ENCODE measurements at places on chromosomes 3 and 15.
A peak's percentile ranks its signal among the peaks of the same experiment; 100 is the strongest.

DNA sequence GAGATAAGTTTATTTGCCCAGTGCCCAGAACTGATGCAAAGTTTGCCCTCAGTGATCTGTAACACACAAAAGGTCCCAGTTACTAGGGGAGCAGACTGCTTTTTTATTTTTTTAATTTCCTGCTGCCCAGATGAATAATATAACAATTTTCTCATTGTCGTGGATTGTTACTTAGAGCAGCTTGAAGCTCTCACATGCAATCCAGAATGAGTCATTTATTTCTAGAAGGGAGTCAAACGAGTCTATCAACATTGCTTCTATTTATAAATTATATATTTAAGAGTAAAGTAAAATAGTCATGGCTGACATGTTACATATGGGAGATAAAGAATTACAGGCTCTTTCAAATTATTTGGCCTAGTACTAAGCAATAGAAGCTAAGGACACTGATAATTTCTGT lies 41.3 kb downstream of the MEIS2 start:
- DNase-seq: no peak

DNA sequence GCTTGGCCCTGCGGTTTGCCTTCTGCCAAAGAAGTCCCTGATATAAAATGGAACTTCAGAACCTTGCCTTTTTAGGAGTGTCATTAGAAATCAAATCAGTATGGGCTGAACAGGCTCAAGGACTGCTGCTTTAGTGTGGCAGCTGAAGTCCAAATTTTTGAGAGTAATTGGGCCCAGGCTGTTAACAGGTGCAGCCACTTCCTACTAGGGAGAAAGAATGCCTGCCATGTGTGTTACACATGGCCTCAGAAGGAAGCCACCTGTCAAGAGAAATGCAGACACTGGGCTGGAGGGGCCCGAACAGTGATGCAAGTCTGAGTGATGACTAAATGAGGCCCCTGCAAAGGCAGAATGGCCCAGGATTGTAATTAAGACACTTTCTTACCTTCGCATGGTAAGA lies 786.7 kb upstream of the CFAP20DC start:
- peak; percentile 7 for DNase-seq

DNA sequence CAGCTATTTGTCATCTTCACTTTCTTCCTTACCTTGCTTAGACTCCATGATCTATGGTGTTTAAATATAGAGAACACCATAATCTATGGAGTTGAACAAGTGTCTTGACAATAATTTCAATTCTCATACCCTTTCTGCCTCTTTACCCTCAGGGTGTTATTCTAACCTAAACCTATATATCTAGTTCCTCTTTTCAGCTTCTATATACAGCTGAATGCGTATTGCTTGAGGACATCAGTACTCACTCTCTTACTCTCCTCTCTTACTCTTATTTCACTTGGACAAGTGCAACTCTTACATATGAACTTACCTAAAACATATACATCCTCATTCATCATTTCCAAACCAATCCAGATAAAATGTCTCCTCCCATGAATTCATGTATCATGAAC lies 187.1 kb downstream of the RAP2B start:
- DNase-seq: peak; percentile 60

- DNase-seq: peak; percentile 72
Observed at GRCh38 chr15:90058308-90058707, 44.0 kb downstream of the IDH2 start.

DNA sequence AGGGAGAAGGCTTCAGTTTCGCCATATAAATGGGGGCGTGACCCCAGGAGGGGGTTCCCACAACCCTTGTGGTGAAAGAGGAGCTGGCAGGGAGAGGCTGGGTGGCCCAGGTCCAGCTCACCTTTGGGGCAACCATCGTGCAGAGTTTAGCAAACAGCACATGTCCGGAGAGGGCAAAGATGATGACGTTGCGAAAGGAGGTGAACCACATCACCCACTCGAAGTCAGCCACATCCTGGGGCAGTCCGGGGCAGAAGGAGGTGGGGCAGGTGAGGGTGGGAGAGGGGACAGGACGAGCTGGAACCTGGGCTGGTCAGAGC lies 3.7 kb downstream of the HHATL start:
- no peak for DNase-seq

GRCh38 chr3:63304421-63304820 lies 26.3 kb downstream of the SYNPR start:
- no peak for DNase-seq

DNA sequence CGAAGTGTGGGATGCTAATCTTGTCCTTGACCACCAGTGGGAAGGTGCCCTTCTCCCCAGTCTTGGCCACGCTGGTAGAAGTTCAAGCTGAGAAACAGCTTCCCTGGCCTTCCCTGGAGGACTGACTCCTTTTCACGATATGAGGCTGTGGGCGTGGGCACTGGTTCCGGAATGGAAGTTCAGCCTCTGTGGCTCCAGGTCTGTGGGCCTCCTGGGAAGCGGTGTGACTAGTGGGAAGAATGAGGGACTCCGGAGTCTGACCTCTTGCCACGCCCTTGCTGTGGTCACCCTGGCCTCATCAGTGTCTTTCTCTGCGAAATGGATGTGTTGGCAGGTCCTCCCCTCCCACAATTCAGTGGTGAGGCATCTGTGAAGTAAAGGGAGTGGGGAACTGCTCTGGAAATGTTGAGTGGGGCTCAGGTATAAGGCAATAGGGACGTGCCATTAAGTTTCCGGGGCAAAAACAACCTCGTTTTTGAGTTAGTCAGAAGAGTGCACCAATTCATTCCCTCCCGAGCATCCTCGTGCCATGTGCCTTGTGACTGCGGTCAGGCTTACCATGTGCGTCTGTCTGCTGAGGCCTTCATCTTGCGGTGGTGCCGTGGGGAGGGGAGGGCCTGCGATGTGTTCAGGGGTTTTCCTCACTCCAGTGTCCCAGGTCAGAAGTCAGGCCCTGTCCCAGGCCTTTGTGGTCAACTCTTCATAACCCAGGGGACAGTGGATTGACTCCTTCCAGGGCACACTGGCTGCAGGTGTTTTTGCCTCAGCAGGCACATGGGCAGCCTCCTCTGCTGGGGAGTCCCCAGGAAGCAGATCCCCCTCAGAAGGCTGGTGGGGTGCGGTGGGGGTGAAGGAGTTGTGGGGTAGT lies 11.8 kb upstream of the SEC13 start:
- no peak for DNase-seq

- DNase-seq: no peak
Observed at GRCh38 chr3:98839846-98840245, 61.6 kb downstream of the DCBLD2 start.

- DNase-seq: peak; percentile 82
Observed at GRCh38 chr15:41169781-41170180, 53.7 kb upstream of the INO80 start.

- no peak for DNase-seq
Observed at GRCh38 chr3:184148076-184148475, 7.1 kb upstream of the DVL3 start.

- DNase-seq: no peak
Observed at GRCh38 chr3:61181874-61182273, 69.4 kb downstream of the FHIT start.

DNA sequence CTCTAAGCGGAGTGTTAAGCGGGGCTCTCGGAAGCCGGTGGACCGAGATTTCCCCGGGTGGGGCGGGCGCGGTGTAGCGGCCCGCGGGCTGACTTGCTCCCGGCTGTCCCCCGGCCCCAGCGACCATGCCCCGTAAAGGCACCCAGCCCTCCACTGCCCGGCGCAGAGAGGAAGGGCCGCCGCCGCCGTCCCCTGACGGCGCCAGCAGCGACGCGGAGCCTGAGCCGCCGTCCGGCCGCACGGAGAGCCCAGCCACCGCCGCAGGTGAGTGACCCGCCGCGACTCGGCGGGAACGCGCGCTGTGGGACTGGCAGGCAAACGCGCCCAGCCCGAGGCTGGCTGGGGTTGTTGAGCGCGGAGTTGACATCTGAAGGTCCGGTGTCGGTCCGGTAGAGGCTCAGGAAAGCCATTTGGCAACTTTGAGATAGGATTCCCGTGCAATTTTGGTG lies 1.3 kb downstream of the SMC4 start:
- DNase-seq: no peak

DNA sequence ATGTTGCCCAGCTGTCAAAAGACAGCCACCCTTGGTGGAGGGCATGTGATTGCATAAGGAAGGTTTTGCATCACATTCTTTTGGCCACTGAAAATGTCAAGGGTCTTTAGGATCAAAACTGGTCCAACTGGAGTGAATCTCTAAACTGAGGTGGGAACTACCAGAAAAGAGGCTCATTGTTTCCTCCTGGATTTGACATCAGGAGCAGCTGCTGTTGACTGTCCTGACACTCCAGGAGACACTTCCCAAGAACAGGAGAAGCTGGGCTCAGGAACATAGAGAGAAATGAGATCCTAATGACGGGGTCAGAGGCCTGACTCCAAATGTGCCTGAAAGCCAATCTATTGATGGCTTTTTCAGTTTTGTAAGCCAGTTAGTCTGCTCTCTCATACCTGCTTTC lies 105.3 kb upstream of the LRIG1 start:
- DNase-seq: no peak

DNA sequence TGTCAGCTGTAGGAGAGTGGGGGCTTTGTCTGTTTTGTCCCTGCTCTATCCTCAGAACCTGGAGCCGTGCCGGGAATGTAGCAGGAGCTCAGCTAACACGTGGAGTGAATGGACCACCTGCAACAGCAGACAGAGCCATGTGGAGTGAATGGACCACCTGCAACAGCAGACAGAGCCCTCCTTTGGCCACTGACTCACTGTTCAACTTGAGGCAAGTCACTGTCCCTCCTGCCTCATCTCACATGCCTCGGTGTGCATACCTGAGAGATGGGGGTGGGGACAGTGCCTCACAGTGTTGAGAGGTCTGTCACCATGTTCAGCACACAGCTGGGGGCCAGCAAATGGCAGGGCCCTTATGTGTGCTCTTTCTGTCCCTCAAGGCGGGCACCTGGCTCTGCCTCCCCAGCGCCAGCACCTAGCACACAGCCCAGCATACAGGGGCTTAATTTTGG lies 27.9 kb downstream of the FEM1B start:
- no peak for DNase-seq

DNA sequence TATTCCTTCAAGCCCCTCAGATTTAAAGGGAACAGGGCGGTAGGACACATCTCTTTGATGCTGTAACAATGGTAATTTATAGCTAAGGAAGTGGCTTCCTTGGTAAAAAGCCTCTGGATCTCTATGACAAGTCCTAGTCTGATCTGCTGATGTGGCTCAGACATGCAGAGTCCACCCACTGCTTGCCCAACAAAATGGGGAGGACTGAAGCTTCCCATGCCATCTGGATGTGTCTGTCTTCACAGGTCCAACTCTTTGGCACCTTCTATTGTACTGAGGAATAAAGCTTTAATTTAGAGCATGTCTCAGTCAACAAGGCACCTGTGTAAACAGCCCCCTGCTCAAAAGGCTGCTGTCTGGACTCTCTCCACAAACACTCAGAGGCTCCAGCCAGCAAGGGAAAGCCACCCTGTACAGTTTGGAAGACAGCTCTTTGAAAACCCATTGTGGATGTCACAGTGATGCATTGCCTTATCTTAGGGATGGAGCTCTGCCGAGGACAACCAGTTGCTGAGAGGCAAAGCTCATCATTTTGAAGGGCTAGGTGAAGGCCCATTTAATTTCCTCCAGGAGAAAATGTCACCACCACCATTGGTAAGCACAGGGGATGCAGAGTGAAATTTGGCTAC lies 348.6 kb upstream of the GRM7 start:
- DNase-seq: no peak

- DNase-seq: no peak
Observed at GRCh38 chr3:139975594-139976365, 40.8 kb downstream of the CLSTN2 start.

DNA sequence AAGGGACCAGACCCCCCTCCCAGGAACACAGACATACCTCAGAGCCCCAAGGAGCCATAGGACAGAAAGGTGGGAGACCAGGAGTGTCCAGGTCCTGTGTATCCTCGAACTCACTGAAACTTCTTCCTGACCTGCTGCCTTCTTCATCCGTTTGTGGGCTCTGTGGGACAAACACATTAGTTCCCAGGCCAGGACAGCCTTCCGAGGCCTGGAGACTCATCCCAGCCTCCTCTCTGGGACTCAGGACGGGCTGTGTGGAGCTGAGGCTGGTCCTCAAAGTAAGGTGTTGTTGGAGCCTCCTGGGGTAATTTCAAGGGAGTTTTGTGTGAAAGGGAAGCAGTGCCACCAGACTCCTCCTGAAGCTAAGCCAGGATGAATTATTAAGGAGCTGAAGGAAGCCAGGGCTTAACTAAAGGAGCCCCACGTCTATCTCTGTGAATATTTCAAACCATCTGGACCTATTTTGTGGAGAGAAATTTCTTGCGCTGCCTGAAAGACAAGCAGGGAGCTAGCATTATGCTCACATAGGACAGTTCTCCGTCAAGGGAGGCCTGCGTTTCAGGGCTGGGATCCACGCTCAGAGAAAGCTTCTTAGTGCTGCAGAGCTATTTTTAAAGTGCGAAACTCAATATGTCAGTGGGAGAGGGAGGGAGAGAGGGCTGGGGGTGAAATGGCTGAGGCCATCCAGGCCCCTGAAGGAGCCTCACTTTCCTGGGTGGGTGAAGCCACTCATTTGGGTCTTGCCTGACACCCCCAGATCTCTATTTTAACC lies 29.8 kb upstream of the PLA2G4E start:
- DNase-seq: no peak

DNA sequence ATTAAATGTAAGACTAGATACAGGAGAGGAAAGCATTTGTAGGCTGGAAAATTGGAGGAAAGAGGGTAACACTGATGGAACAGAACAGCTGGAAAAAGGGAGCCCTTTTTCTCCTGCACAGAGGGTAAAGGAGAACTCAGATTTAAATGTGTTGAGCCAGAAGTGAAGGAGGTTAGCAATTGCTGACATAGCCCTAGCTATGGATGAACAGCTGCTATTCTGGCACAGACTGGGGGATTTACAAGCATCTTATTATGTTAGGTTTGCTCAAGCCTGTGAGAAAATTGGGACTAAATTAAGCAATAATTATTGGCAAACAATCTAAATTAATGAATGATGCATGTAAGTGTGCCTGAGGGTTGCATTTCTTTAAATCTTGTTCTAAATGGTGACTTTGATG lies 40.6 kb upstream of the PRR20G start:
- DNase-seq: no peak

DNA sequence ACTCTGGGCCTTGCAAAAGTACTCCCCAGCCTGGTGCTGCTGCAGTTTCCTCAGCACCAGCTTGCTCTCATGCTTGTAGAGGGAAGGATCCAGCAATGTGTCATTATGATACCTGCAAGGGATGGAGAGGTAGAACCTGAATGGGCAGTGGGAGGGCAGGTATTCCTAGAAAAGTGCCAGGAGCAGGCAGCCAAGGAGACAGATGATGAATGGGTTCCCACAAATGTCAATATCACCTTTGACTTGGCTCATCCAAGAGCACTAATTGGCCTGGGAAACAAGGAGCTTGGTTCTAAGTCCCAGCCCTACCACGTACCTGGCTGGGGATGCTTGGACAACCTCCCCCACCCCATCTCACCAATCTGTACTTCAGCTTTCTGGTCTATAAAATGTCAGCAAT lies 9.4 kb downstream of the CILP start:
- DNase-seq: no peak

- DNase-seq: no peak
Observed at GRCh38 chr3:119228373-119229145, 12.1 kb downstream of the B4GALT4 start.
